ENCODE measurements at places on chromosomes 13 and 19.

DNA sequence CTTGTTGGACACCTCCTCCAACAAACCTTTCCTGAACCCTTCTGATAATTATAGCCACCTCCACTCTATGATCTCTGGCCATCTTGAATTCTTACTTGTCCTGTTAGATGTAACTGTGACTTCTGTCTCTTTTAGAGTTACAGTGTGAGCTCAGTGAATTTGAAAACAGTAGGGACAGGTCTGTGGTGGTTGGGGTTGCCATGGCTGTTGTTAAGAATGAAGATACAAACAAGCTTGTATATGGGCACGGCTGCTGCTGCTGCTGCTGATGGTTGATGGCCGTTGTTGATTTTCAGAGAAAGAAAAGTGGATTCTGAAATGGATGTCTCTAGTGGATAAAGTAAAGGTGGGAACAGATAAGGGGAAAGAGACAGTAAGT is 101.5 kb downstream of the STARD13 start:
- DNase-seq = no peak

DNA sequence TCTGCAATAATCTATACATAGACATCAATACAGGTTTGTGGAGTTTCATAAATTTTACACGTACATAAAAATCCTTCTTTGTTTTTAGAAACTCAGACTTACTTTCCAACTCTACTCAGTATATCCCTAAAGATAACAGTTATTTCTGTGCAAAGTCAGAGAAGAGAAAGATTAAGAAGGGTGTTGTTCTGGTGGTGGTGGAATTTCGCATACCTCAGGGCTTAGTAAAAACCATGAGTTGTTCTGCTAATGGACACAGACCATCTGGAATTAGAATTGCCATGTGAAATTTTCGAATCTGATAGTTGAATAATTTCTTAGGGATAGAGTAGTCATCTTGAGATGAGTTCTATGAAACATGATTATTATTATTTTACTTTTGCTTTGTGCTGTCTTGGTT is 102.7 kb downstream of the ZAR1L start:
- no peak for DNase-seq

DNA sequence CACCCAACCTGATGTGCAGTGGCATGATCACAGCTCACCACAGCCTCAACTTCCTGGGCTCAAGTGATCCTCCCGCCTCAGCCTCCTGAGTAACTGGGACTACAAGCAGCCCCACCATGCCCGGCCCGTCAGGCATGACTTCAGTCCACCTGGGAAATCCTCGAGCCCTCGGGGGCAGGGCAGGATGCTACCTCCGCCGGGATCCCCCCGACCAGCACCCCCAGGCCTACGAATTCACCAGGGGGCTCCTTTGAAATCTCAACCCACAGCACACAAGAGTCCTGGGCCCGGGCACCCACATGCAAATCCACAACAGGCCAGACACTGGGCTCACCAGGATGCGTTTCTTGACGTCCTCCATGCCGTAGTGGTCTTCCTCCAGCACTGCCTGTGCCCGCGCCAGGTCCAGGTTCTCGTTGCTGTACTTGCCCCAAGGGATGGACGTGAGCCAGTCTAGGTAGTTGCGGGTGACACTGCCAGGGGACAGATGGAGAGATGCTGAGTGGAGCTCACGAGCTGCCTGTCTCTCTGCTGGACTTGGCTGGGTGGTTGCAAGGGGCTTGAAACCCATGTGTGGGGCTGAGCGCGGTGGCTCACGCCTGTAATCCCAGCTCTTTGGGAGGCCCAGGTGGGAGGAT is 10.5 kb downstream of the RPL36 start:
- no peak for DNase-seq

DNA sequence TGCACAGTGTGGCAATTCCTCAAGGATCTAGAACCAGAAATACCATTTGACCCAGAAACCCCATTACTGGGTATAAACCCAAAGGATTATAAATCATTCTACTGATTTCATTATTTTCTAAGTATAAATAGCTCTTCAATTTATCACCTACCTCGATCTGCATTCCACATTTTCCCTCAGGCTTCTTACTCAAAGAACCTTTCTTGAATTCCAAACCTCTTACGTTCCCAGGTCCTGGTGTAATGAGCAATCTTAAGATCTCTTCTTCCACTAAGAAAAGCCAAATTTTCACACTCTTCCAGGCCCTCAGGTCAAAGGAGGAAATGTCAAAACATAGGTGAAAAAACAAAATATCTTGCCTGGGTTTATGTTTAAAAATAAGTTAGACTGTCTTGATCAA is 237.3 kb upstream of the GPC6 start:
- DNase-seq = no peak

- DNase-seq = peak; percentile 62
Measured at GRCh38 chr13:97028441-97029299, 34.4 kb upstream of the OXGR1 start.

DNA sequence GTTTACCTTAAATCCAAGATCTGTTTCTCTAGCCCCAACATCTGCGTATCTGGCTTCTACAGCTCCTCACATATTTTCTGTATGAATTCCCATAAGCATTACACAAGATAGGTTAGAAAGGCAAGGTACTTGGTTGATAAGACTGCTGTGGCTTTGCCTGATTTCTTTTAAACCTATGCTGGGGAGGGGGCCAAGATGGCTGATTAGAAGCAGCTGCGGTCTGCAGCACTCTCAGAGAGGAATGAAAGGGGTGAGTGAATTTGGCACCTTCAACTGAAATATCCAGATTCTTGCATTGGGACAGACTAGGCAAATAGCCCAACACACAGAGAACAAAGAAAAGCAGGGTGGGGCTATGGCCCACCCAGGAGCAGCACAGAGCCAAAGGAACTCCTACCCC is 12.2 kb upstream of the DLEU7 start:
- no peak for DNase-seq

- DNase-seq = no peak
Measured at GRCh38 chr19:1240925-1241324, 626 bp upstream of the ATP5F1D start.

- DNase-seq = no peak
Measured at GRCh38 chr13:94996445-94996844, 284.1 kb upstream of the SOX21 start.

- peak; percentile 1 for DNase-seq
Measured at GRCh38 chr19:23075031-23075733, 41.6 kb upstream of the ZNF730 start.

GRCh38 chr13:24134231-24134630 is 26.3 kb upstream of the SPATA13 start:
- DNase-seq = no peak

- DNase-seq = no peak
Measured at GRCh38 chr13:21152251-21152899, 24.0 kb downstream of the SKA3 start.

- peak; percentile 7 for DNase-seq
Measured at GRCh38 chr19:27776020-27776419, 1436.9 kb downstream of the UQCRFS1 start.

DNA sequence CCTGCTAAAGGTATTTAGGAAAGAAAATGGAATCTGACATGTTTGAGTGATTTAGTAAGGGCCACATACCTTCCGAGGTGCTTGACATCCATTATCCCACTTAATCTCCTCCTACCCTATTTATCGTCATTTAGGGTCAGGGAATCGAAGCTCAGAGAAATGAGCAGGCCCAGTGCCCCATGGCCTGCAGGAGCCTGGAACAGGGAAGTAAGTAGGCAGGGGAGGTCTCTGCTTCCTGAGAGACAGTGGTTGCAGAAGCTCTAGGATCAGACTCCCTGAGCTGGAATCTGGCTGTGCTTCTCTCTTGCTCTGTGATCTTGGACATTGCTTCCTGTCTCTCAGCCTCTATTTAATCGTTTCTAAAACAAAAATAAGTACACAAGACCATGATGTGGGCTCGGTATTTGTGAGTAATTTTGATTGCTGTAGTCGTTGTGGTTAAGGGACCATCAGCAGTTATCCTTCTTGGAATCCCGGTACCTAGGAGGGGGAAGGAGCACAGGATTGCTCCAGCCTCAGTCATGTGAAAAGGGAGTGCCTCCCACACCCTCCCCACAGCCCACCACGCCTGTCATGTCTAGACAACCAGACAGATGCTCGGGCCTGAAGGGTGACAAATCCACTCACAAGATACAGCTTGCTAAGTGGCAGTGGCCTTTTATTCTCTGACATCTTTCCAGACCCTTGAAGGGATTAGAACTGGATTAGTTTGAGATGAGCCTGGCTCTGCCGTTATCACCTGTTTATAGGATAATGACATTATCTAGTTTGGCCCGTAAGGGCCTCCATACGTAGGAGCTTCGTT is 169.2 kb upstream of the TSHZ3 start:
- DNase-seq = no peak

- no peak for DNase-seq
Measured at GRCh38 chr19:4969772-4970531, 1.0 kb downstream of the KDM4B start.

DNA sequence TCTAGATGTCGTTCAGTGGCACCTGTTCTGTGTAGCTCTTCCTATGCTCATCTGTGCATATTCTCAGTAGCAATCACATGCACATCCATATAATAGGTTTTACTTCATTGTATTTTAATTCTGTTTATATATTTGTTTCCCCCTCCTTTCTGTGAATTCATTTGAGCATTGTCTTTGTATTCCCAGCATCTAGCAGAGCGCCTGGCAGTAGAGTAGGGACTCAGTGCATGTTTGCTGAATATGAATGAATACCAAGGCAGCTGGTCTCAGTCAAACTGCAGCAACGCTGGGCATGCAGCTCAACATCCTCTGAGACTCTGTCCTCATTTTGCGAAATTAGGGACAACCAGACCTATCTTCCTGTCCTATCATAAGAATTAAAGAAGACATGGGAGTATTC is 330.1 kb downstream of the SPRY2 start:
- DNase-seq = no peak

- no peak for DNase-seq
Measured at GRCh38 chr13:39106216-39107005, 68.2 kb downstream of the NHLRC3 start.

- no peak for DNase-seq
Measured at GRCh38 chr13:44778761-44779484, 202.8 kb upstream of the TSC22D1 start.

GRCh38 chr19:18672044-18672451 is 11.4 kb upstream of the CRTC1 start:
- DNase-seq = no peak

DNA sequence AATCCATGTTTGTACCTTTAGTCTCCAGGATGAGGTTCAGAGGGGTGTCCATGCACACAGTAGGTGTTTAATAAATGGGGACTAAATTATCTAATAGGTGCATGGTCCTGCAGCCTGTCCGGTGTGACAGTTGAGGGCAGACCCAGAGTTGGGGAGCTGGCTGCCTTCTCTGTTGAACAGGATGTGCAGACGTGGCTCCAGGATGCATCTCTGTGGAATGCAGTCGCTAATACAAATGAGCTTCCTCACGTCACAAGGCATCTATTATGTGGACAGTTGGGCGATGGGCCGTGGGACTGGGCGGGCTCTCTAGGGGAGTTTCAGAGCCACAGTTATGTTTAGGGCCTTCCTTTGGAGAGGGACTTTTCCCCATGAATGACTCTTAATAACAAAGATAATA is 71.0 kb downstream of the SIPA1L3 start:
- no peak for DNase-seq

DNA sequence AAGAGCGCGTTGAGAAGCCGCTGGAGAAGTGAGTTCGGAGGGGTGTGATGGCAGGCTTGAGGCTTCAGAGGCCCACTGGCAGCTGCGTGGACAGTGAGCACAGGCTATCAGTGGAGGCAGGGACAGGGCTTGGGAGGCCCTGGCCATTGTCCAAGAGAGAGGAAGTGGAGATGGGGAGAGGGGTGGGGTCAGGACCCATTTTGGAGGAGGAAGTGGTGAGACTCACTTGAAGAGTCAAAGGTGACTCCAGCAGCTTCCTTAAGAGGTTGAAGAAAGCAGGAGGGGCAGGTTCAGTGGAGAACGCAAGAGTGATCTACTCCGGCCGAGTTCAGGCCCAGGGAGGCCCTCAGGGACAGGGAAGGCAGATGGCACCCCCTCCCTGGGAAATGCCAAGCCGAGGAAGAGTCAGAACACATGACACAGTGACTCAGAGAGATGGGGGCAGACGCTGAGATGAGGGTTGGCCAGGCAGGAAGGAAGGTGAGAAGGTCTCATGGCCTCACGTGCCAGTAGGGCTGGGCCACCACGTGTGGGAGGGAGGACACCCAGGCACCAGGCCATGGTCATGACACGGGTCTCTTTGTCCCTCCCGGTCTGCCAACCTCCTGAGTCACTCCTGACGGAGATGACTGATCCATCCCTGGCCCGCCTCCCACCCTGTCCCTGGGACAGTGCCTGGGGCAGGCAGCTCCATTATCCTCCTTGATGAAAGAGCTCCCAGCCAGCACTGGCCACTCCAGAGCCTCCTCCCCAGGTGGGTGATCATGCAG is 10.1 kb upstream of the CD22 start:
- DNase-seq = no peak

DNA sequence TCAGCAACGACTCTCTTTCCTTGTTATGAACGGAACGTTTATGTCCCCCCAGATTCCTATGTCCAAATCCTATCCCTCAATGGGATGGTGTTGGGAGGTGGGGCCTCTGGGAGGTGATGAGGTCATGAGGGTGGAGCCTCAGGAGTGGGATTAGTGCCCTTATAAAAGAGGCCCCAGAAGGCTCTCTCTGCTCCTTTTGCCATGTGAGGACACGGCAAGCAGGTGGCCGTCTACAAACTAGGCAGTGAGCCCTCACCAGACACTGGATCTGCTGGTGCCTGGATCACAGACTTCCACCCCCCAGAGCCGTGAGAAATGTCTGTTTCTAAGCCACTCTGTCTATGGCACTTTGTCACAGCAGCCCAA is 53.2 kb downstream of the EPS15L1 start:
- DNase-seq = no peak

GRCh38 chr13:100818711-100819110 is 144.1 kb upstream of the TMTC4 start:
- no peak for DNase-seq

DNA sequence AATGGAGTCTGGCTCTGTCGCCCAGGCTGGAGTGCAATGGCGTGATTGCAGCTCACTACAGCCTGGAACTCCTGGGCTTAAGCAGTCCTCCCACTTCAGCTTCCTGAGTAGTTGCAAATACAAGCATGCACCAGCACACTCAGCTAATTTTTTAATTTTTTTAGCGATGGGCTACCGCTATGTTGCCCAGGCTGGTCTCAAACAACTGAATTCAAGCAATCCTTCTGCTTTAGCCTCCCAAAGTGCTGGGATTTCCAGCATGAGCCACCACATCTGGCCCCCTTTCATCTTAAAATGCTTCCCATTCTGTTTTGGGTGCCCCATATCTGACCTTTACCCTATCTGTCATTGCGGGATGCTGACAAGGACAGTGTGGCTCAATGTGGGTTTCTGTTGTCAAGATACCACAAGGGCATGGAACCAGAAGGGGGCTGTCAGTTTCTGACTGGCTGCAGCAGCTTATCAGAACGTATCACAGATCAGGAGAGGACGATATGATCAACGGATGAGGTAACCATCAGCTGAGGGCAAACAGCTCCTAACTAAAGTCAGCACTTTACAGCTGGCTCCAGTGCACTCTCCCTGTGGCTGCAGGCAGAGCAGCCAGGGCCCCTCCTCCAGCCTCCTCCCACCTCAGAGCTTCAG is 32.4 kb downstream of the GPR42 start:
- peak; percentile 18 for DNase-seq

- no peak for DNase-seq
Measured at GRCh38 chr13:51229731-51230130, 7.5 kb downstream of the FAM124A start.
